Dorsolateral prefrontal cortex (tissue), 122 donors: ENCODE measurements at places on chromosomes 6 and 20. TPM values are rescaled to one million over a fixed set of nuclear protein-coding genes. Genes with fewer than 3 reads are reported as not detected.

Gene CLPSL1
- not detected for total RNA-seq

Gene MAP7
- total RNA-seq: 87.2 TPM

Gene GTSF1L
- not detected for total RNA-seq

Gene BTN1A1
- not detected for total RNA-seq

Gene SLC26A8
- 6.0 TPM for total RNA-seq

Gene BPIFA3
- not detected for total RNA-seq

Gene SLC17A2
- total RNA-seq: not detected

Gene CSE1L
- total RNA-seq: 54.0 TPM

Gene TP53TG5
- 7.6 TPM for total RNA-seq

Gene DACT2
- total RNA-seq: 0.31 TPM

Gene RRAGD
- 42.0 TPM for total RNA-seq

Gene TCP11
- 1.8 TPM for total RNA-seq

Gene C6orf15
- not detected for total RNA-seq

Gene NTSR1
- total RNA-seq: 0.59 TPM

Gene ADTRP
- total RNA-seq: 9.0 TPM

Gene IPCEF1
- total RNA-seq: 114 TPM

Gene EDN1
- 3.8 TPM for total RNA-seq

Gene CDK19
- 89.8 TPM for total RNA-seq

Gene HLA-DQA1
- 10.8 TPM for total RNA-seq
